IPS-NIHi11 (cell line): ENCODE measurements at places on chromosomes 6 and 20.

DNA sequence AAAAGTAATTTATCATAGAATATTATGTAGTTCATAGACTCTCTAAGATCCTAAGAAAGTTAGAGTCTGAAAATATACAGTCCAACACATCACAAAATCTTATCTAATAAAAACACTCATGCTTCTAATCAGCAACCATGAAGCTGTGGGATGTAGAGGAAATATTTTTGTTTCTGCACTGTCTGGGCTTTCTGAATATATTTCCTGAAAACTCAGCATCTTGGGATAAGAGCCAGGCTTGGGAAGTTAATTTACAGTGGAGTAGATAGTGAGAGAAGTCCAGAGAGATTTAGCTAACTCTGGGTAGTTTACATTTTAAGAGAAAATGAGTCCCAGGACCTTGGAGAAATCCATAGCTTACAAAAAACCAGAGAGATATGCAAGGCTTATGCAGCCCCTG, 150.4 kb upstream of the BMP5 start:
- DNase-seq = no peak

GRCh38 chr6:114428341-114428740, 85.5 kb upstream of the HS3ST5 start:
- no peak for DNase-seq

- DNase-seq = no peak
Measured at GRCh38 chr20:51439160-51439689, 103.3 kb downstream of the NFATC2 start.

- no peak for DNase-seq
Measured at GRCh38 chr20:44354979-44355497, 461 bp upstream of the HNF4A start.

GRCh38 chr20:14488212-14488611, 150.8 kb upstream of the FLRT3 start:
- no peak for DNase-seq

DNA sequence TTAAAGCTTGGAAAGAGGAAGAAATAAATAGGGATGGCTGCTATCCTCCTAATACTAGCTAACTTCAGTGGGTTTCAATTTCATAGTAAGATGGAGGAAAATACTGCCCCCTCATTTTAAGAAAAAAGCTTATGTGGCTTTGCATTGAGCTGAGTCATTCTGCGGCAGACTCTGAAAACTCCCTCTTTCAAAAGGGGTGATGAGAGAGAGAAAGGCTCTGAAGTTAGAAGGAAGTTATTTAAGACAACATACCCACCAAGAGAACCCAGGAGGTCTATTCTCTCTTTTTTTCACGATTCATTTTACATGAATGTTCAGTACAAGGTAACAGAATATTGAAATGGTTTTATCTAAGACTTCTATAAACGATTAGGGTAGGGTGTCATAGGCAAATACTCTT, 4.5 kb downstream of the PRDM13 start:
- DNase-seq = no peak

GRCh38 chr6:140538926-140539325, 1164.5 kb upstream of the CITED2 start:
- DNase-seq = no peak

DNA sequence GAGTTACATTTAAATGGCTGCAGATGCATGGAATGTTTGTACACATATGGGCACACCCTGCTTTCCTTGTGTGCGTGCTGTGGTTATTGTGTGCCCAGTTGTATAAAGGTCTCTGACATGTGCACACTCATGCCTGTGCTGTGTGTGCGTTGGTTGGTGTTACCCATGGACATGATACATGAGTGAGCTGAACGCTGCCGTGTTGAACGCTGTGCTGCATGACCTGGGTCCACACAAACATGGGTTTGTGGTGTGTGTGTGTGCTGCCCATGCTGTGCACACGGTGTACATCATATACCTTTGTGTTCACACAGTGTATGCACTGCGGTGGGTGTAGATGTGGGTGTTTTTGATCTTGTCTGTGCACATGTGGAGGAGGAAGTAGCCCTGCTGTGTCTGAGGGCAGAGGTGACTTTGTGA, 54.4 kb downstream of the TOX2 start:
- no peak for DNase-seq

- DNase-seq = no peak
Measured at GRCh38 chr6:166502453-166502852, 84.0 kb downstream of the RAMACL start.

DNA sequence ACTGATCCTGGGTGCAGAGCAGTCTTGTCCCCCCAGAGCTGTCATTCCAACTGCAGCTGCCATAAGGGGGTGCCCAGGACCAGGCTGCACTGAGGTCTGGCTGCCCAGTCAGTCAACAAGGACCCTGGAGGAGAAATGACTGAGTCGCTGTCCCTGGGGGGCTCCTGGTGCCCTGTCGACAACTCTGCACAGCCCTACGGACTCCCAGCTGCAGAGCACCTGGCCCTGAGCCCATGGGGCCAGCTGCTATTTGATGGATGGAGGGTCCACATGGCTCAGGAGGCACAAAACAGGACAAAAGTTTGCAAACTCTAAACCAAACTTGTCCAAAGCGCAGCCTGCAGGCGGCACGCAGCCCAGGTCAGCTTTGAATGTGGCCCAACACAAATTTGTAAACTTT, 46.3 kb upstream of the RPS6KA2 start:
- DNase-seq = no peak
